NCI-H526 (cell line): ENCODE measurements at places on chromosomes 3 and 15.

- DNase-seq, result no peak
These were observed 161.2 kb downstream of the MINAR1 start for GRCh38 chr15:79593119-79593869.

- DNase-seq, result no peak
These were observed 414.5 kb upstream of the ARHGEF26 start for GRCh38 chr3:153706706-153707105.

DNA sequence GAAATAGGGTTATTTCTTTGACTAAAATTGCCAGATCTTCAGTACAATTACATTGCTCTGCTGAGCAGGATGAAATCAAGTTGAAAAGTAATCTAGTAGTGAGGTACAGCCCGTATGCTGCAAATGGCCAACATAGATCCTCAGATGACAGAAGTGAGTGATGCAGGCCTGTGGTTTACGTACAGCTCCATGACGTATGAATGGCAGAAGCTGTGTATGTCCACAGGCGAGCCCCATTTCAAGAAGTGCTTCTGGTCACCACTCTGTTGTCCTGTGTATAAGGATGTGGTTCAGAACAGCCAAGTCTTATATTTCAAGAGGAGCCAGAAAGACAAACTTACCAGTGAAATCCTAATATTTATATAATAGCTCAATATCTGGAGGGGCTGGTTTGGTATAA, 9.2 kb downstream of the CD86 start:
- no peak for DNase-seq

DNA sequence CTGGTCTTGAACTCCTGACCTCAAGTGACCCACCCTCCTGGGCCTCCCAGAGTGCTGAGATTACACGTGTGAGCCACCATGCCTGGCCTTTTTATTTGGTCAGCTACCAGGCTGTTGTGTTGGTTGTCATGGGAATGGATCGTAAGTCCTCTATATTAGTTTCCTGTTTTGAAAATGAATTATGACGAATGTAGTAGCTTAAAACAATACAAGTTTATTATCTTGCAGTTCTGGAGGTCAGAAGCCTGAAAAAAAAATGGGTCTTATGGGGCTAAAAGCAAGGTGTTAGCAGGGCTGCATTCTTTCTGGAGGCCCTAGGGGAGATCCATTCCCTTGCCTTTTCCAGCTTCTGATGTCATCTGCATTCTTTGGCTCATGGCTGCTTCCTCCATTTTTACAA, 25.1 kb upstream of the HERC1 start:
- DNase-seq, result no peak

GRCh38 chr3:133113927-133114597, 75.9 kb downstream of the TMEM108 start:
- no peak for DNase-seq

DNA sequence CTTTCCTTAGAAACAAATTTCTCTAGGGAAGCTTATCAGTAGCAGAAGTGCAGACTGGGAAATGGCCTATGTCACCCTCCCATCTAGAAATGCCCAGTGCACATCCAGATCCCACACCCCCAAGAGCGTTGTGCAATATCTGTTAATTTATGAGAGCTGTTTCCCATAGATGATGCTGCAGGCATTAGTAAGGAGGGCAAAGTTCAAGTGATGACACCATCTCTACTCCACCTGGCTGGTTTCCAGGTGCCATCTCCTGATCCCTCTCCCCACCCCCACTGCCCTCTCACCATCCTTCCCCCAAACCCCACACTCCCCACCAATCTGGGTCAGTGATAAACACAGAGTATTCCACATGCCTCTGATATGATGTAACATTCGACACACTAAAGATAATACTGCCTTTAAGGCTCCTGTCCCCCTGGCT, 39.4 kb downstream of the AGTR1 start:
- DNase-seq, result no peak

GRCh38 chr3:36763850-36764703, at the start of gene DCLK3:
DCLK3 (minus strand) TSS chr3:36764553; CDS start chr3:36764263, 290 bp downstream.
- DNase-seq, result peak; percentile 43
